RPMI8226 (cell line): ENCODE measurements at places on chromosomes 16 and 17.

DNA sequence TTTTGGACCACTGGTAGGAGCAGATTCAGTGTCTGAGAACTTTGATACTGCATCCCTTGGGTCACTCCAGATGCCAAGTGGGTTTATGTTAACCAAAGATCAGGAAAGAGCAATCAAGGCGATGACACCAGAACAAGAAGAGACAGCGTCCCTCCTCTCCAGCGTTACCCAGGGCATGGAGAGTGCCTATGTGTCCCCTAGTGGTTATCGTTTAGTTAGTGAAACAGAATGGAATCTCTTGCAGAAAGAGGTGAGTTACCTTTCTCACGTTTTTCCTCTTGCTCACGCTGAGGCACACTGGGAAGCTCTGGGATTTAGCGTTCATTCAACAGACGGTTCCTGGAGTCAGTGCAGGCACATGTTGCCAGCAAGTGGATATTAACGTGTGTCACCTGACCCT lies 58.0 kb downstream of the NUP88 start:
- no peak for DNase-seq

GRCh38 chr16:4870138-4870671 lies 22.9 kb downstream of the UBN1 start:
- DNase-seq, result no peak

GRCh38 chr16:86078121-86078600 lies 179.2 kb downstream of the IRF8 start:
- DNase-seq, result no peak

DNA sequence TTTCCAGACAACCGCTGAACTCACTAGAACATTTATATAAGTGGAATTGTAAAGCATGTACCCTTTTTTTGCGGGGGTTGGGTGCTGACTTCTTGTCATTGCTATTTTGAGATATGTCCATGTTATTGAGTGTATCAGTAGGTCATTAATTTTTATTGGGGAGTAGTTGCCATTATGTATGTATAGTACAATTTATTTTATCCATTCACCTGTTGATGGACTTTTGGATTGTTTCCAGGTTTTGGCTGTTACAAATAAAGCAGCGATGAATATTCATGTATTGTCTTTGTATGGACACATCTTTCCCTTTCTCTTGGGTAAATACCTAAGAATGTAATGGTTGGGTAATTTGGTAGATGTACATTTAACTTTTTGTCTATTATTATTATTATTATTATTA lies 12.7 kb downstream of the NFATC3 start:
- no peak for DNase-seq

DNA sequence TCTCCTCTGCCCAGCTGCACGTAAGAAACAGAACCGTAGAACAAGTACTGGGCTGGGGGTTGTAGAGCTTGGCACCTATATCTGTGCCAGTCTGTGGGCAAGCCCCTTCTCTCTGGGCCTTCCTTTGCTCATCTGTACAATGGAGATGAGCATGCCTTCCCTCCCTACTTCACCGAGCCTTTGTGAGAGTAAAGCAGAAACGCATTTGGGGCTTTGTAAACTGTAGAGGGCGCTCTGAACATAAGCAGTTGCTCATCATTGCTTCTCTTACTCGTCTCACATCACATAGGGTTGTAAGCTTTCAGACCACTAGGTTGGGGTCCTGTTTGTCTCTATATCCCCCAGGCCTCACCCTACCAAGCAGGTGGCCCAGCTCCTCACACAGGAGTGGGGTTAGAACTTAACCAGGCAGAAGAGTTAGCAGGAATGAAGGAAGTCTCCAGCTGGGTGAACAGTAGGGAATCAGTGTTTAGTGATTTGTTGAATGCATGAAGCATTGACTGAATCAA lies 15.1 kb downstream of the SAMD14 start:
- DNase-seq, result peak; percentile 79

GRCh38 chr16:4936991-4937781 lies at the start of gene PPL:
PPL (minus strand) TSS chr16:4937148; CDS start chr16:4937045, 103 bp downstream.
- DNase-seq, result peak; percentile 98

DNA sequence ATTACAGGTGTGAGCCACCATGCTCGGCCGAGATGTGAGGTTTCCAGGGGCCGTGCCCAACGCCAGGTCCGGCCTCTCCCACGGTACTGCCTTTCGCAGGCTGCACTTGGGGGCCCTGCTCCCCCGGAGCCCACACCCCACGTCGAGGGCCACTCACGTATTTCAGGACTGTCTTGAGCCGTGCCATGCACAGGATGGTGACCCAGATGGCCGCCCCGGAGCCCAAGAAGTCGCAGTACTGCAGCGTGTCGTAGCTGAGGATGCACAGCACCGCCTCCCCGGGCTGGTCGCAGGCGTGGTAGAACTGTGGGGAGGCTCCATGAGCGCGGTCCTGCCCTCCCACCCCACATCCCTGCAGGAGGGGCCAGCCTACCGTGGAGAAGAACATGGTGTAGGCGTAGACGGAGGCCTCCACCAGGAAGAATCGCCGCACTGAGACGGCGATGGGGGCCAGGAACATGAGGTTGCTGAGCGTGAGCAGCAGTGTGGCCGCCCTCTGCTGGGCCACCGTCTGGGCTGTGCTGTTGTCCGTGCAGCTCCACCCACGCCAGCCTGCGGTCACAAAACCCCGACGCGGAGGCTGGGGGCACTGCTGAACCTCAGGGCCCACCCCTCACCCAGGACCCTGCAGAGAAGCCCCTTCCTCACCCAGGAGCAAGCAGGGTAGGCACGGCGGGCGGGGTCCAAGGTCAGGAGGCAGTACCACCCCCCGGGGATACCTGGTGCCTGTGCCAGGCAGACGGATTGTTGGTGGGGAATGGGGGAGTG lies 3.7 kb upstream of the MRPL28 start:
- DNase-seq, result no peak

DNA sequence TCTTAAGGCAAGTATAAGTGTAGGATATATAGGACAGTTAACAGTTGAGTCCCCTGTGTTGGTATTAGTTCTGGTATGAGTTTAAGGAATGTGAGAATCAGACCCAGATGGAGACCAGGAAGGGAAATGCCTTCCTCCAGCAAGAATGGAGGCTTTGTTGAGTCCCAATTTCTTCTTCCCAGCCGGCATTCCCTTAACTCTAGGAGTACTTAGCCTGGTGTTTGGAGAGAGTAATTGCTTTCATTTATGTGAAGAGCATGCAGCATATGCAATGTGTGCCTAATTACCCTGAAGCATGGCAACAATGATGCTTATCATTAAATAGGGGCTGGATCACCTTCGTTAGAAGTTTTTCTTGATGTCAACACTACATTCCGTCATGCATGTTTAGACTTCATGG lies 225.9 kb upstream of the XYLT1 start:
- no peak for DNase-seq

DNA sequence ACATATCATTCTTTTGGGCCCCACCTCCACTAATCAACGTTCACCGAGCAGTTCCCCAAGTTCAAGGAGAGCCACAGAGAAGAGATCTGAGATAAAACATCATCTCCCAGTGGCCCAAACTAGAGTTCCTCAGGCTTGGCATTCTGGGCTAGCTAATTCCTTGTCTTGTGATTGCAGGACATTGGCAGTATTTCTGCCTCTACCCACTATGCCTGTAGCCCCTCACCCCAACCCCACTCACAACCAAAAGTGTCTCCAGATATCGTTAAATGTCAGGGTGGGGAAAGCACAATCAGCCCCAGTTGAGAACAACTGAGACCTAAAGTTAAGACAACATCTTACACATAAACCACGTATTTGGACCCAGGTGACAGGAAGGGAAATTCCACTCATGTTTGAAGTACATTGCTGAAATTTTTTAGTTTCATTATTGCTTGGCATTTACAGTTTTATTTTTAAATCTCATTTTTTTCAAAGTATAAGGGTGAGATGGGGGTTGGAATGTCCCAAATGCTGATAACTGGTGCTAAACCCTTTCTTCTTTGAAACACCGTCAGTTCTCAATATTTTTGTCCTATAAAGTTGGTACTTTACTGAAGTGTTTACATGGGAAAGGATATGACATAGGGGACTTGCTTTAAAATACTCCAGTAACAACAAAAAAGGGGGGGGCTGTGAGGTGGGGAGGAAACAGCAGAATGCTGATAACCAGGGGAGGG lies 13.6 kb downstream of the ZC3H7A start:
- DNase-seq, result peak; percentile 36

- DNase-seq, result peak; percentile 94
These were observed 507 bp downstream of the FHOD1 start for GRCh38 chr16:67246756-67247191.

DNA sequence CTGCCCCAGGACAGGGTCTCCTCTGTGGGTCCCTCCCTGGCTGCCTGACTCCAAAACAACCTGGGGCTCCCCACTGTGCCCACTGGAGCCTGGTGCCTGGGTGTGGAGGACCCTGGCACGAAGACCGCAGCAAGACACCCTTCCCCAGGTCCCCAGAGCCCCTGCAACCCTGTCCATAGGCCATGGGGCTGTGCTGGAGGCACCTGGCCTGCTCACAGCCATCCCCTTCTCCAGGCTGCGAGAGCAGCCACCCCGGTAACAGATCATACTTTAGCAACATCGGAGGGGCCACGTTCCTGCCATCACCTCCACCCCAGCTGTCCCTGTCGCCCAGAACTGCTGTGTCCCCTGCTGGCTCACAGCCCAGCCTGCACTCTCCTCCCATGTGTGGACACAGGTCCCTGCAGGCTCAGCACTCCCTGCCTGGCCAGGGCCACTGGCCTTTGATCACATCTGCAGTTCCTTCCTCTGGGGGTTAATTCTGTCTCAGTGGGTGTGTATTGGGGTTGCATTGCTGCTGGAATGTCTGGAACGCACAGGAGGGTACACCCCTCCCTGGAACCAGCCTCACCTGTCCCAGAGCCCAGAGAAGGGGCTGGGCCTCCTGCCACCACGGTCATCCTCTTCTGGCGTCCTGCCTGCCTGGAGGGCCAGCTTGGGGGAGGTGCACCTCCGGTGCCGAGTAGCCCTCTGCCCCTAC lies 12.2 kb downstream of the PPL start:
- DNase-seq, result peak; percentile 46

- DNase-seq, result no peak
These were observed 202.1 kb upstream of the IRX3 start for GRCh38 chr16:54488729-54489128.

DNA sequence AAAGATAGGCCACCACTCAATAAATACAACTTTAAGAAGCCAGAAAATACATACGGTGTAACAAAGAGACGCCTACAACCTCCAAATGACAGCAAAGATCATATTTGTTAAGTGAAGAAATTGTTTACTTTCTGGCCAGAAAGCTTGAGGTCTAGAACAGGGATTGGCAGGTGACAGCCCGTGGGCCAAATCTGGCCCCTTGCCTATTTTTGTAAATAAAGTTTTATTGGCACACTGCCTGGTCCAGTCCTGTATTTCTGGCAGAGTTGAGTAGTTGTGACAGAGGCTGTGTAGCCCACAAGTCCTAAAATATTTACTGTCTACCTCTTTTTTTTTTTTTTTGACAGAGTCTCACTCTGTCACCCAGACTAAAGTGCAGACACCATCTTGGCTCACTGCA lies 3.4 kb upstream of the CLEC19A start:
- peak; percentile 59 for DNase-seq

- no peak for DNase-seq
These were observed 173.1 kb downstream of the HS3ST3A1 start for GRCh38 chr17:13428611-13429042.

DNA sequence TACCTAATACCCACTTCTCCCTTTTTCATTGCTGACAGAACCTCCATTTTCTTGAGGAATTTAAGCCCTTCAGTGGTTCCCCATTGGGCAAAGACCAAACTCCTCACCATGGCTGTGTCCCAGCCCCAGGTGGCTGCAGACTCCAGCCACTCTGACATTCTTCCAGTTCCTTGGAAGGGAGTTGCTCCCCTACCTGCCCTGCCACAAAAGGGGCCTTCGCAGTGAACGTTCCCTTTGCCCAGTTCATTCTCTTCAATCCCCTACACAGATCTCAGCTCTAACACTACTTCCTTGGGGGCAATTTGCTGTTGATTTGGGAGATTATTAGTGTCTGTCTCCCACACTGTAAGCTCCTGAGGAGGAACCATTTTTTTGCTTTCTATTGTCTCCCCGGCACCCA lies 3.2 kb upstream of the AKTIP start:
- no peak for DNase-seq

DNA sequence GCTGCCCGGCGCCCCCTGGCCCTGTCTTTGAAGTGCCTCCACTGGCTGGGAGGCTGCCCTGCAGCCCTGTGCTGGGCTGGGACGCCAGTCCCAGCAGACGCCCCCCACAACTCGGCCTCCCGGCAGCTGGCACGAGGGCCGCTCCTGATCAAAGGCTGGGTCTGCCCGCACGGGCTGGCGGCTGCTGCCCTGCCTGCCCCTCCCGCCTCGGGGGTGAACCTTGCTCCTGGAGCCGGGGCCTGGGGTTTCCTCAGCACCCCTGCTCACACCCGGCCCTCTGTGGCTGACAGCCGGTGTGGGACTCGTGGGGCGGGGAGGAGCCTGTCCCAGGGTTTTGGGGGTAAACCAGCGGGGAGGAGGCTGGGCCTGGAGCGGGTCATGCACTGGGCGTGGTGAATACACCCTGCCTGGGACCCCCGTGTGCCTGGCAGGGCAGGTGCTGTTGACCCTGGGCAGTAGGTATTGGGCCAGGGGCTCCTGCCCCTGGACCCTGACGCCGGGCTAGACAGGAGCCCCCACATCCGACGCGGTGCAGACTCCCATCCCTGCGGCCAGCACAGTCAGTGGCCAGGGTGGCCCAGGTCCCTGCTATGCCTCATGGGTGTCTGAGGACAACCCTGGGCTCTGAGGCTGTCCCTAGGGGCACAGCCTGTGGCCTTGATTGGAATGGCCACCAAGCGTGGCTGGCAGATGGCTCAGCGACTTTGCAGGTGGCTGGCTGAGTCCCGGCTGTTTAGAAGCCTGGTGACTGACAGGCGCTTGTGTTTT lies 21.7 kb downstream of the CENPX start:
- no peak for DNase-seq

DNA sequence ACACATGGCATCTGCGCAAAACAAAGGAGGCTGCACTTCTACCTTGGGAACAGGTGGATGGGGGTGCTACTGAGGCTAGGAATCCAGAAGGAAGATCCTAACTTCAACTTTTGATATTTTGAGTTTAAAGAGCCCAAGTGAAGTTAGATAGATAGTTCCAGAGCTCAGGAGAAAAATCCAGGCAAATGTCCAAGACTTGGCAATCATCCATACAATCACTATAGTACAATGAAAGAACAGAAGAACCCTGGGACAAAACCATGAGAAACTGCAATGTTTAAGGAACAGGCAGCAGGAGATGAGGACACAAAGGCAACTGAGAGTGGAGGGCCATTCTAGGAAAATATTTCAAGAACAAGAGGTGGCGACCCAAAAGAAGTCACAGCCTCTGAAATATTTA lies 12.4 kb downstream of the CDYL2 start:
- DNase-seq, result no peak

DNA sequence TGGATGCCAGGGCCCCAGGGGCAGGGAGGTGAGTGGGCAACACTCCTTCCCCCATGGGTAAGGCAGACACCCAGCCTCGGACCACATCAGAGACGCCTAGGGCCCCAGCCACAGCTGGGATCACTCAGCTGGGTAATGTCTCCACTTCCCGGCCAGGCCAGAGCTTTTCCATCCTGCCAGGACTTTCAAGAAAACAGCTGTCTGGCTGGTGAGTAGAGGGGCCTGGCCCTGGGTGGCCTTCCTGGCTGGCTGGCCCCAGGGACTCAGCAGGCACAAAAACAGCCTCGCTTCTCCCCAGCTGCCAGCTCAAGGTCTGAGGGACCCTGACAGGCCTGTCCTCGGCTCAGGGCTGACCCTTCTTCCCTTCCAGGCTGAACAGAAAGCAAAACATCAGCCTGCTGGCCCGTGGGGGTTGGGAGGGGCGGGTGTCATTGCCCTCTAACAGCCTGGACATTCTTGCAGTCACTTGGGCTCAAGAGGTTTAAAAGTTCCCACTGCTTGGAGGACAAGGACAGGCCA lies 45.3 kb upstream of the JPH3 start:
- DNase-seq, result no peak
